Kidney (tissue), 22 donors: ENCODE measurements at places on chromosomes 2 and 18. TPM values are rescaled to one million over a fixed set of nuclear protein-coding genes. Genes with fewer than 3 reads are reported as not detected.

The GAREM1 gene
- 7.0 TPM for polyA plus RNA-seq

The STPG4 gene
- polyA plus RNA-seq, result not detected

The FOXI3 gene
- not detected for polyA plus RNA-seq

The ST8SIA5 gene
- 2.7 TPM for polyA plus RNA-seq

The CCDC195 gene
- not detected for polyA plus RNA-seq

The CELF4 gene
- 1.5 TPM for polyA plus RNA-seq

The RBM44 gene
- not detected for polyA plus RNA-seq

The EDAR gene
- 0.17 TPM for polyA plus RNA-seq

The ALPP gene
- not detected for polyA plus RNA-seq

The NPC1 gene
- 16.0 TPM for polyA plus RNA-seq

The POMC gene
- polyA plus RNA-seq, result 2.1 TPM

The ANO7 gene
- polyA plus RNA-seq, result 1.1 TPM

The ASB3 gene
- 8.0 TPM for polyA plus RNA-seq

The CD207 gene
- polyA plus RNA-seq, result not detected

The ASIC4 gene
- polyA plus RNA-seq, result not detected

The BOLL gene
- polyA plus RNA-seq, result not detected

The IL1RL1 gene
- 102 TPM for polyA plus RNA-seq

The DRC1 gene
- not detected for polyA plus RNA-seq

The RPRD1A gene
- polyA plus RNA-seq, result 25.9 TPM

The ERFE gene
- polyA plus RNA-seq, result 1.6 TPM

The SCN2A gene
- 2.7 TPM for polyA plus RNA-seq

The ACKR3 gene
- 6.9 TPM for polyA plus RNA-seq

The C2orf15 gene
- 6.6 TPM for polyA plus RNA-seq

The COBLL1 gene
- polyA plus RNA-seq, result 39.7 TPM

The DSG4 gene
- not detected for polyA plus RNA-seq

The ASB18 gene
- not detected for polyA plus RNA-seq

The ICOS gene
- polyA plus RNA-seq, result not detected

The CDH19 gene
- 0.37 TPM for polyA plus RNA-seq

The CPLX4 gene
- not detected for polyA plus RNA-seq

The CCL20 gene
- polyA plus RNA-seq, result 2.5 TPM

The FAM237A gene
- not detected for polyA plus RNA-seq

The IL1R1 gene
- polyA plus RNA-seq, result 24.6 TPM

The ELOA2 gene
- not detected for polyA plus RNA-seq

The MLPH gene
- 4.6 TPM for polyA plus RNA-seq

The CPS1 gene
- polyA plus RNA-seq, result 6.7 TPM

The SLC30A3 gene
- not detected for polyA plus RNA-seq

The ANKRD53 gene
- polyA plus RNA-seq, result 2.1 TPM

The CYP27A1 gene
- polyA plus RNA-seq, result 43.3 TPM

The LHCGR gene
- not detected for polyA plus RNA-seq

The GREB1L gene
- polyA plus RNA-seq, result not detected

The ST8SIA3 gene
- polyA plus RNA-seq, result not detected

The MYO3B gene
- 3.5 TPM for polyA plus RNA-seq
